ENCODE measurements at places on chromosomes 5 and 9. TPM values are rescaled to one million over a fixed set of nuclear protein-coding genes. Genes with fewer than 3 reads are reported as not detected.

Gene CCDC152
- total RNA-seq: 0.72 TPM

Gene GPRIN1
- total RNA-seq: 2.3 TPM

DNA sequence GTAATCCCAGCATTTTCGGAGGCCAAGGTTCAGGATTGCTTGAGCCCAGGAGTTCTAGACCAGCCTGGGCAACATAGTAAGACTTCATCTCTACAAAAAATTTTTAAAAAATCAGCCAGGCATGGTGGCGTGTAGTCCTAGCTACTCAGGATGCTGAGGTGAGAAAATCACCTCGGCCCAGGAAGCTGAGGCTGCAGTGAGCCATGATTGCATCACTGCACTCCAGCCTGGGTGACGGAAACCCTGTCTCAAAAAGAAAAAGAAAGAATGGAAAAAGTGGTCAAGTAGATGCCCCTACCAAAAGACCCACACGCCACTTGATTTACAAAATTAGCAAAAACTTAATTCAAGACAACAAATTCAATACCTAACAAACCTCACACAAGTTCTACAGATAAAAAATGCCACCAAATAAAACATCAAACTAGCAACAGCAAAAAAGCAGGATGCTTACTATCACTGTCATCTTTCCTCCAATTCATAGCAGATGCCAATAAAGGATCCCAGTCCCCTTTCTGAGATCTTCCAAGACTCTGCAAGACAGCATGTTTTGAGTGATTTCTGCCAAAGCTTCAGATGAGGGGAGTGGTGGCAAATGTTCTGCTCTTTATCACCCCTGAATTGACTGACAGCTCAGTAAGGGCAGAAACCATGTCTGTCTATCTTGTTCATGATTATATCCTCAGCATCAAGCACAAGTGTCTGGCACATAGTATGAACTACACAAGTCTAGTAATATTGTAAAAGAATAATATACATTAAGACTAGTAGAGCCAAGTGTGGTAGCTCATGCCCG lies 34.2 kb upstream of the TESK1 start:
- DNase-seq: no peak

DNA sequence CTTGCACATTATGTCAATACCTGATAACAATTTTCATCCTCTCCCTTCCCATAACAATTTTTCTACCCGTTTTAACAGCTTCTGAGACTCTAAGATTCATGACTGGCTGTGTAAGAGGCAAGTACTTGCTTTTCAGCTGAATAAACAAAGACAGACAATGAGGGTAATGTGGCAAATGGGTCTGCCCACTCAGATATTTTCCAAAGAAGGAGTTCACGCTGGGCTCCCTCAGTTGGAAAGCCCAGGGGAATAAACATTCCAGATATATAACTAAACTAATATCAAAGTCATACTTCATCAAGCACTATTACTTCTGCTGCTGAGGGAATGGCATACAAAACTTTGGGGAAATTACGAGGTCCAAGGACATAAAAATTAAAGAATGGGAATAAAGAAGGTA lies 24.4 kb downstream of the MEGF9 start:
- no peak for DNase-seq

- no peak for DNase-seq
Measured at GRCh38 chr9:92187989-92188714, 72.9 kb upstream of the SPTLC1 start.

DNA sequence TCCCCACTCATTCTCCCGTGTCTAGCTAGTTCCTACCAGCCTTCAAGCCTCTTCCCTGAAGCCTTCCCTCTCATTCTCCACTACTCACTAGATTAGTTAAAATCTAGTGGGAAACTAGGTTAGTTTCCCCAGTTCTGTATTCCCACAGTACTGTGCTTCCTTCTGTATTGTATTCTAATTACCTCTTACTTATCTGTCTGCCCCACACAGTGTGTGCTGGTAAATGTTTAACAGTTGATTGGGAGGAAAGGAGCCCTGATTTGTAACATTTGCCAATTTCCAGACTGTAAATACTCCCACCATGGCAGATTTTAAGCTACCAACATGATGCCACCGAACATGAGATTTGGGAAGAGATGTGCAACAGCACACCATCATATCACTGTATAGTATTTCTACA lies 8.3 kb downstream of the KLHL3 start:
- DNase-seq: no peak

DNA sequence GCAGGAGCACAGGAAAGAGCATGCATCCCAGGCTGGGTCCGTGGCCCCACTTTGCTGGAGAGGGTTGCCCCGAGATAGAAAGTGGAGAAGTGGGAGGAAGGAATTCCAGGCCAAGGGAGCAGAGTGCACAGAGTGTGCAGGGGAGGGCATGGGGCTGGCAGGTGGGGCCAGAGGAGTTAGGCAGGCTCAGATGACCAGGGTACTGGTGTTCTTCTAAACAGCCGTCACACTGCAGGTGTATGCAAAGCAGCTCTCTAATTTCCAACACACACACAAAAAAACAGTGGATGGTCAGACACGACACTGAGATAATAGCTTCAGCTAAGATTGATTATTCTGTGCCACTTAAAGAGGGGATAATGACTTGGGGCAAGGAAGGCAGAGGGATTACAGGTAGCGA lies 212.2 kb downstream of the MTRR start:
- no peak for DNase-seq

GRCh38 chr9:4661165-4661564 lies 929 bp upstream of the PLPP6 start:
- no peak for DNase-seq

DNA sequence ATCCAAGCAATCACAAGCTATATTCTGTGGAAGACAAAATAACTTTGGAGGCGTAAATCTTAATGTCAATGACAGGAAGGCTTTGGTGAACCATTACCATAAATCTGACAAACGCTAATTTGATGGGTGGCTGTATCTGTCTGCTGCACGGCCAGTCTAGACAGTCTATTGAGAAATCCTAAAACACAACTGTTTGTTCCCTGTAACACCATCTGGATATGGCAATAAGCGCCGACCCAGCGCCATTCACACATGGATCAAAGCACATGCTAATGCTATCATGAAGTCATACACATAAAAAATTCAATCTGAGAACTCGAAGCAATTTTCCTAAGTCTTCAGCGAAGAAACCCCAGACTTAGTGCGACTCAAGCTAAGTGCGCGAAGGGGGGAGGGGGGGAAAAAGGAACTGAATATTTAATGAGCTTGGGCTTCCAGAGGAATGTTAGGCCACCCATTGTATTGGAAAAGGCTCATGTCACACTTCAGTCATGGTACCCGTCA lies 95.1 kb downstream of the ARL15 start:
- DNase-seq: no peak

DNA sequence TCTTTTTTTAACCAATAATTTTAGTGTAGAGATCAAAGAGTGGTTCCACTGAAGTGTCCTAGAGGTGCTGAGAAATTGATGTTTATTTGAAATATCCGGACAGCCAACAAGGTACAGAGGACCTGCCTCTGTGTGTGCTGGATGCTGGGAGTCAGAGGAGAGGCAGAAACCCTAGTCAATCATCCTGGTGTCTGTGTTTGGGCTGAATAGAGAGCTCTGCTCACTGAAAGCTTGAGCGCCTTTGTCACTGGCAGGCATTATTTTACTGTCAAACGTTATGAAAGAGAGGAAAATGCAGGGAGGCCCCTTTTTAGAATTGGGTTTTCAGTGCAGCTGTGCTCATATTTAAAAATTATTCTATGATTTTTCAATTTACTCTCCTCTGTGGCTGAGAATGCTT lies 480.3 kb upstream of the TYRP1 start:
- no peak for DNase-seq

DNA sequence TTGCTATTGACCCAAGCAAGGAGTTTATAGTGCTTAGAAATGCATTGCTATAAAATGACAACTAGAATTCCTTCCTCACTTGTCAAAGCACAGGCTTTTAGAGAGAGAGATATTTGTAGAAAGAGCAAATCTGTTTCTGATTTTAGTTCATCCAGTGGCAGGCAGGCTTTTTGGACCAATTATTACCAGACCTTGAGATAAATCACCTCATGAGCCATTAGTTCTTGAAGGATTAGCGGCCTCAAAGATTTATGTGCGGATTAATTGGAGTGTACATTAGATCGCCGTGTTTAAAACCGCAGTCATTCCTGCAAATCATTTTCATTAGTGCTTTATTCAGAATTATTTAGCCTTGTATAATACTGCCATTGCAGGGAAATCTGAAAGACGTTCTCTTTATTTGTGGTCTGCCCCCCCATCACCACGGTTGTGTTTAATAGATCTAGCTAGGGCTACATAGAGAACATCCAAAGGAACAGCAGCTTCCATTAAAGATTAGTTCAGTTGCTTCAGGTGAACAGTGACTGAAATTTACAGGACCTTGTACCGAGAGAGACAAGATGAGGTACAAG lies 28.8 kb upstream of the TJP2 start:
- DNase-seq: no peak
